Cardiac muscle cell (in vitro differentiated cells and primary cell): ENCODE measurements at places on chromosomes 11 and 22.

DNA sequence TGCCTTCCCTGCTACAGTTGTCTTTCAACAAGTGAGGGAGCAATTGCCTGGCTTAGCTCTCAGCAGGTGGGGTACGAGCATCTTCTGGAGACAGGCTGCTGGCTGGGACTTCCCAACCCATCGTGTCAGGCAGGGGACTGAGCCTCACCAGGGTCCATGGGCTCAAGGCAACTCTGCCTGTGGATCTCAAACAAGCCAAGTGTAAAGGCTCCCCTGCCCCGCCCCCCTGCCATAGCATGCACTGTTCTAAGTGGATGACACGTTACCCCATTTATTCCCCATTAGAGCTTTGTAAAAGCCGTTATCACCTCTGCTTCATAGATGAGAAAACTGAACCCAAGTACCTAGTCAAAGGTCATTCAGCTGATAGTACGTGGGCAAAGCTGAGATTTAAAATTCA is 222.9 kb downstream of the NTM start:
- peaks cover 6% of the 10 kb centered on the region for H3K4me1 ChIP-seq
- H3K4me3 ChIP-seq, result no peak overlapping the region
- DNase-seq, result no peak
- H3K27me3 ChIP-seq, result no peaks in the 10 kb centered on the region
- no peak overlapping the region for H3K27ac ChIP-seq
- H3K36me3 ChIP-seq, result no peaks in the 10 kb centered on the region

DNA sequence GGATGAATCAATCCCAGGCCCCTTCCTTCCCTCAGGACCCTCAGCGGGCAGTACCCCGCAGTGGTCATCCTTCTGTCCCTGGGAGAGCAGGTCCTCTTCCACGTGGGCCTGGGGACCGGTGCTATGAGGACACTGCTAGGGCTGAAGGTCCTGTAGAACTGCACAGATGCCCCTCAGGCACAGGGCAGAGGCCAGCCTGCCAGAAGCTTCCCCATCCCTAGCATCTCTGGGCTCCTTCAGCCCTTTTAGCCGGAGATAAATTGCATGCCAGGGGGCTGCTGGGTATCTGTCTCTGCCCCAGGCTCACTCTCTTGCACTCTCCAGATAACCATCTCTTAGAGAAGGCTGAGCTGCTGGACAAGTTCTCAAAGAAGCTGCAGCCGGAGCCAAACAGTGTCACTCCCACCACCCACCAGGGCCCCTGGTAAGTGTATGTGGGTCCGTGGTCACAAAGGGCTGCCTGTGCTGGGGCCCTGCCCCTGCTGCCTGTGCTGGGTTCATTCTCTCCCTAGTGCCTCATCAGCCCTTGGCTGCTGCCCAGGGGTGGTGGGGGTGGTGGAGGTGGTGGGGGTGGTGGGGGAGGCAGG is 2.3 kb downstream of the ATG16L2 start:
- peaks cover 18% of the 10 kb centered on the region for H3K4me1 ChIP-seq
- H3K36me3 ChIP-seq, result no peaks in the 10 kb centered on the region
- H3K4me3 ChIP-seq, result no peak overlapping the region
- H3K27ac ChIP-seq, result no peak overlapping the region
- H3K27me3 ChIP-seq, result no peaks in the 10 kb centered on the region

DNA sequence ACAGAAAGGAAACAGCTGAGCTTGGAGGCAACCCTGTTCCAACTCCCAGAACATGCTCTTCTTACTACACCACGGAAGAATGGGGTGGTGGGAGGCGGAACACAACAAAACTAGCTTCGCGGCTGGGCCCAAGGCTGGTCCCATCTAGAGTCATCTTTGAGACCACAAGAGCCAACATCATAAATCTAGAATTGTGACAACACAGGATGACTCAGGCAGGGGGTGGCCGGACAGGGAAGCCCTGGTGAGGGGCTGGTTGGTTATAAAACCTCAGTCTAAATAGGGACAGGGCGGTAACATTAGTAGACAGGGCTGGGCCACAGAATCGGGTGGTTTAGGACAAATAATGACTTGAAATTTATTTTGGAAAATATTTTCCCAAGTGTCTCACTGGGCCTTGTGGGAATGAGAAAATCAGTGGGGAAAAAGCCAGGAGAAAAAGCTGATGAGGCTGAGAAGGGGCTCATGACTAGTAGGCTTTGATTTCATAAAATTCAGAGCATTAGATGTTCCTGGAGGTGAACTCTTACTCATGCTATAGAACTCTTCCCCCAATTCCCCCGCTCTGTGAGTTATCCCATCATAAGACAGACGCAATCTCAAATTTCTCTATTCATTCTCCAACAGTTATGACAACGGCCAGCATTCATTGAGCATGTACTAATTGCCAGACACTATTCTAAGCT is 151.8 kb upstream of the TIMP3 start:
- no peak overlapping the region for H3K27ac ChIP-seq
- no peak for DNase-seq
- no peak overlapping the region for H3K4me3 ChIP-seq
- no peaks in the 10 kb centered on the region for H3K36me3 ChIP-seq

- H3K36me3 ChIP-seq, result no peaks in the 10 kb centered on the region
- no peaks in the 10 kb centered on the region for H3K4me1 ChIP-seq
- no peak overlapping the region for H3K4me3 ChIP-seq
- no peak overlapping the region for H3K27ac ChIP-seq
These were observed 37.3 kb upstream of the CADM1 start for GRCh38 chr11:115541518-115541917.

- no peak overlapping the region for H3K4me3 ChIP-seq
- peaks cover 33% of the 10 kb centered on the region for H3K4me1 ChIP-seq
- no peaks in the 10 kb centered on the region for H3K36me3 ChIP-seq
These were observed 77.9 kb downstream of the SIK3 start for GRCh38 chr11:117020287-117020686.

- H3K36me3 ChIP-seq, result no peaks in the 10 kb centered on the region
- H3K4me3 ChIP-seq, result no peak overlapping the region
- no peak for DNase-seq
- H3K27me3 ChIP-seq, result peaks cover 92% of the 10 kb centered on the region
These were observed 7.0 kb downstream of the KIRREL3 start for GRCh38 chr11:126993599-126993998.

GRCh38 chr22:37979782-37980181 is 4.6 kb downstream of the SOX10 start:
- no peaks in the 10 kb centered on the region for H3K36me3 ChIP-seq
- no peak overlapping the region for H3K27ac ChIP-seq
- H3K27me3 ChIP-seq, result peaks cover 30% of the 10 kb centered on the region

- no peaks in the 10 kb centered on the region for H3K27me3 ChIP-seq
- no peak overlapping the region for H3K4me3 ChIP-seq
- H3K4me1 ChIP-seq, result no peaks in the 10 kb centered on the region
These were observed 445.6 kb downstream of the TBC1D22A start for GRCh38 chr22:47207846-47208554.

- peak overlapping the region; percentile 63 for H3K27ac ChIP-seq
- peak; percentile 59 for DNase-seq
- H3K27me3 ChIP-seq, result no peaks in the 10 kb centered on the region
- H3K4me3 ChIP-seq, result peak overlapping the region; percentile 84
- peaks cover 12% of the 10 kb centered on the region for H3K36me3 ChIP-seq
These were observed 913 bp downstream of the ZNHIT2 start for GRCh38 chr11:65116370-65117205.

GRCh38 chr11:115645631-115646317 is 141.6 kb upstream of the CADM1 start:
- no peak for DNase-seq
- H3K27ac ChIP-seq, result no peak overlapping the region
- peaks cover 9% of the 10 kb centered on the region for H3K4me1 ChIP-seq
- H3K36me3 ChIP-seq, result no peaks in the 10 kb centered on the region
- H3K4me3 ChIP-seq, result no peak overlapping the region

DNA sequence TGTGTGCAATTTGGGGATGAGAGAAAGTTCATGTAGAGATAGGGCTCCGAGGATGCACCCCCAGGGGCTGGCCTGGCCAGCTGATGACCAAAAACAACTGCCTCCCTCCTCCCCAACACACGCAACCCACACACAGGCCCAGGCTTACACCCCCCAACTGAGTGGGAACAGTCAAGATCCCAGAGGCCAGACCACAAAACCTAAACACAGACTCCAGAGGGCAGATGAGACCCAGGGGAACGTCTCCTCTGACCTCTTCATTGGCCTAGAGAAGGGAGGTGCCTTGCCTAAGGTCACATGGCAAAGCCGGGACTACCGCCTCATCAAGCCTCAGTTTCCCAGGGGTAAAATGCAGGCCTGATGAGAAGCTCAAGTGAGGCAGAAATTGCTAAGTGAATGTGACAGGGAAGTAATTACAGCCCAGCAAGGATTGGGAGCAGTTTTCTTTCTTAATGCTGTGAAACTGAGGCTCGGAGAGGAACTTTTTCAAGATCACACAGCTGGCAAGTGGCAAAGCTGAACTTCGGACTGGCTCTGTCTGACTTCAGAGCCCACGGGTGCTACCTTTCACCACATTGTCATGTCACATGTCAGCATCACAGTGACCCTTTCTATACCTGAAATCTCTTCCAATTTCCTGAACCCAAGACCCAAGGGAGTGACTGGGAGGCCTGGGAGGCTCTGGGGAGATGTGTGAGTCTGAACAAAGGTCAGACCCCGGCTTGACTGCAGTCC is 69.9 kb upstream of the WNT11 start:
- H3K4me1 ChIP-seq, result no peaks in the 10 kb centered on the region
- H3K36me3 ChIP-seq, result no peaks in the 10 kb centered on the region
- H3K27ac ChIP-seq, result no peak overlapping the region
- no peaks in the 10 kb centered on the region for H3K27me3 ChIP-seq
- H3K4me3 ChIP-seq, result no peak overlapping the region

GRCh38 chr11:76524919-76525318 is 80.1 kb downstream of the EMSY start:
- DNase-seq, result no peak
- H3K4me3 ChIP-seq, result no peak overlapping the region
- no peak overlapping the region for H3K27ac ChIP-seq
- peaks cover 35% of the 10 kb centered on the region for H3K36me3 ChIP-seq

DNA sequence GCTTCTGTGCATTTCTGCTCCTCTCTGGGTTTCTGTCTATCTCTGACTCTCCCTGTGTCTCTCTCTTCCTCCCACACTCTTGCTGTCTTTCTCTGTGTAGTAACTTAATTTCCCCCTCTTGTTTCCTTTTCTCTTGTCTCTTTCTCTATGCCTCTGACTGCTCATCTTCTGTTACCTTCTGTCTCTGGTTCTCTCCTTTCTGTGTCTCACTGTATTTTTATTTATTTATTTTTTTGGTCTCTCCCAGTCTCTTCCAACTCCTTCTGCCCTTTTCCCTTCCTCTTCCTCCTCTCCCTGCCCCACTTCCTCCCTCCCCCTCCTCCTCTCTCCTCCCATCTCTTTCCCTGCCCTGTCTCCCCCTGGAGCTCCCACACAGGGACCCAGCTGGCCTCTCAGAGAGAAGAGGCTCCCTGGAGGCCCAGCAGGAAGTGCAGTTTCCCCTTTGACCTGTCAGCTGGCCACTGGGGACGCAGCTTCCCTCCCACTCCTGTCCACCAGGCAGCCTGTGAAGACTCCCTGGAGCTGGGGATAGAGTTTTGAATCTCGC is 38.3 kb upstream of the MYH9 start:
- no peak overlapping the region for H3K4me3 ChIP-seq
- H3K36me3 ChIP-seq, result no peaks in the 10 kb centered on the region
- DNase-seq, result peak; percentile 55
- H3K4me1 ChIP-seq, result peaks cover 17% of the 10 kb centered on the region

GRCh38 chr11:133038850-133039249 is 493.5 kb downstream of the OPCML start:
- no peaks in the 10 kb centered on the region for H3K36me3 ChIP-seq
- DNase-seq, result no peak
- no peak overlapping the region for H3K4me3 ChIP-seq
- no peak overlapping the region for H3K27ac ChIP-seq
- peaks cover 3% of the 10 kb centered on the region for H3K27me3 ChIP-seq
- no peaks in the 10 kb centered on the region for H3K4me1 ChIP-seq

- no peaks in the 10 kb centered on the region for H3K36me3 ChIP-seq
- no peak for DNase-seq
- peaks cover 34% of the 10 kb centered on the region for H3K27me3 ChIP-seq
- H3K4me1 ChIP-seq, result peaks cover 6% of the 10 kb centered on the region
These were observed 24.6 kb downstream of the STIM1 start for GRCh38 chr11:3879967-3880542.

DNA sequence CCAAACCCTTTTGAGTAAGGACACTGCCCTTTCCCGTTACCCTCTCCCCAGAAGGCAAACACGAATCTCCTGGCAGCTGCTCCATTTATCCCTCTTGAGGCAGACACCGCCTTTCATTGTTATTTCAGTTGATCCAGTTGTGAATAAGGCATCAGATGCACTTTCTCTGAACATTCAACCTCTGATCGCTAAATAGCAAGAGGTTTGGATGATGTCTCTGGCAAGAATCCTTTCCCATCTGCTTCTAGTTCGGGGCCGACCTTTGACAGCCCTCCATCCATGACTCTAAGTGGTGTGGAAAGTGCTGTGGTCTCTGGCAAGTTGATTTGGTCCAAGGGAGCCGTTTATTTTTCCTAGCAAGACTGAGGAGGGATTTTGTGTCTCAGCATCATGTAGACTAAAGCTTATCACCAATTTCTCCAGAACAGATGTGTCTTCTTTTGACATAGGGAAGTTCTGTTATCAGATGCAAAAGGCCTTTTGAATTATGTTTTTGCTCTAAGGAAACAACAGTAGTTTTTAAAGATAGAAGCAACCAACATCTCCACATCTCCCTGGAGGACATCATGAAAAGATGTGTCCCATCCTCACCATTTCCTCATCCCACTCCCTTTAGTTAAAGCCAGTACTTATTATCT is 123.6 kb downstream of the CCDC34 start:
- no peak for DNase-seq
- H3K27me3 ChIP-seq, result no peaks in the 10 kb centered on the region
- H3K36me3 ChIP-seq, result no peaks in the 10 kb centered on the region
- H3K4me3 ChIP-seq, result no peak overlapping the region
- peaks cover 13% of the 10 kb centered on the region for H3K4me1 ChIP-seq
- no peak overlapping the region for H3K27ac ChIP-seq

- H3K4me3 ChIP-seq, result no peak overlapping the region
- H3K36me3 ChIP-seq, result no peaks in the 10 kb centered on the region
- H3K4me1 ChIP-seq, result no peaks in the 10 kb centered on the region
These were observed 82.7 kb upstream of the CTSC start for GRCh38 chr11:88420165-88420791.

GRCh38 chr22:43992331-43992821 is 31.7 kb upstream of the PARVB start:
- H3K27ac ChIP-seq, result no peak overlapping the region
- peak; percentile 15 for DNase-seq
- H3K4me3 ChIP-seq, result no peak overlapping the region
- no peaks in the 10 kb centered on the region for H3K4me1 ChIP-seq
